ENCODE measurements at places on chromosomes 2 and 18. TPM values are rescaled to one million over a fixed set of nuclear protein-coding genes. Genes with fewer than 3 reads are reported as not detected.

Gene DDX18
- total RNA-seq: 29.5 TPM

DNA sequence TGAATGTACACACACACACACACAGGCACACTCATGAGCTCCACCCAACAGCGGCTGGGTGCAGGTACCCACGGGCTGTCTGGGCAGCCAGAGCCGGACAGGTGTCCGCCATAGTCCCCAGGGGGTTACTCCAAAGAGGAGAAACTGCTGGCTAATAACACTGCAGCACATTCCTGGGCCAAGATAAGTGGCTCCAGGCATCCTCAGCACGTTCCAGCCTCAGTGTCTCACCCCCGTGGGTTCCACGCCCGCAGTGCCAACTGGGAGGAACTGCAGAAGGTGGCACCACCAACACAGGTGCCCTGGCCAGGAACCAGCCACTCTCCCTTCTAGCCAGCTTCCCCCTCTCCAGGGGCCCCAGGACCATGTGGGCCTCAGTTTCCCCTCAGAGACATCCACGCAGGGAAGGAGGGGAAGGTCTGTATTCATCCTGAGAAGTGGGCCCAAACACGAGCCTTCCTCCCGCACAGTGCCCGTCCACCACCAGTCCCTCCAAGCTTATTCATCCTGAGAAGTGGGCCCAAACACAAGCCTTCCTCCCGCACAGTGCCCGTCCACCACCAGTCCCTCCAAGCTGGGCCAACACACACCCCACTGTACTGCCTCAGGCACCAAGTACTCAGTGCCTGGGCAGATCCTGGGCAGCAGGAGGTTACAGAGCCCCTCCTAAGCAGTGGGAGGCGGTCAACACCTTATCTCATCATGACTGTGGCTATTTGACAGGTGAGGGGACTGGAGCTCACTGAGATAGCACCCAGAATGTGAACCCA is 47.6 kb downstream of the TNS1 start:
- DNase-seq: no peak

- DNase-seq: no peak
Measured at GRCh38 chr2:148006249-148007007, 14.1 kb downstream of the ORC4 start.

DNA sequence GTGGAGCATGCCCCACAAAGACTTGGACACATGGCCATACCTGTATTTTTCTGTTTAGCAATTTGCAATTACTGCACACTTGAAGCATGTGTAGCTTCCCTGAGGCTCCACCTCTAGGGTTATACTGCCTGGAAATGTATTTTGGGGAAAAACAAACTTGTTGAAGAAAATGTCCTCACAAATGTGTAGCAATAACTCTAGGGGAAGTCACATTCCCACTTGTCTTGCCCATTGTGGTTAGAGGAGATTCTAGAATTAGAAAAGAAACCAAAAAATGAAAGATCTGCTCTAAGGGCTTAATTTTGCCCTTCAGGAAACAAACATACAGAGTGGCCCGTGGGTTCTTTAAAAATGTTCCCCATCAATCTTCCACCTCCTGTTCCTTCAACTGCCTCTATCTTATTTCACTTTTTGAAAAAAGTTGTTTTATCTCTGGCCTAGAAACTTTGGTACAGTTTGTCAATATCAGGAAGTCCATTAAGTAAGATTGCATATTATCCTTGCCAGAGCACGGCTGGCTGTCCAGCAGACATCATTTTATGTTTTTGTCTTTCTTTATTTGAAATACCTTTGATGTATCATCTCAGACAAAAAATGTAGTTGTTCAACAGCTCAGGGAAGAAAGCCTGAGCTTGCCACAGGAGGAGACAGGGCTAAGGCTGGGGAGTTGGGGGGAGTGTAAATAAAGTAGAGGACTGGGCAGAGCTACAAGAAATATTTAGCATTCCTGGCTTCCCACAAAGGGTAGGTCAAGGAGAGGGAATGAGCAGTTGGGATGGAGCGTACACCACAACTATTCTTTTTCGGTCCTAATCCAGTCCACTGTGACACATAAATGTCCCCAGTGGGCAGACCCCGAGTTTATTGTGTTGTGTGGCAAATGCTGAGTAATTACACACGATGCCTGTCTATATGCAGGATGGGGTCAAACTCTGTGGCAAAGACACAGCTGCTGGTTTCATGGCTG is 96.8 kb upstream of the CDC42EP3 start:
- DNase-seq: no peak

Gene ABCG8
- total RNA-seq: not detected

- no peak for DNase-seq
Measured at GRCh38 chr2:60771508-60771907, 15.4 kb downstream of the PAPOLG start.

DNA sequence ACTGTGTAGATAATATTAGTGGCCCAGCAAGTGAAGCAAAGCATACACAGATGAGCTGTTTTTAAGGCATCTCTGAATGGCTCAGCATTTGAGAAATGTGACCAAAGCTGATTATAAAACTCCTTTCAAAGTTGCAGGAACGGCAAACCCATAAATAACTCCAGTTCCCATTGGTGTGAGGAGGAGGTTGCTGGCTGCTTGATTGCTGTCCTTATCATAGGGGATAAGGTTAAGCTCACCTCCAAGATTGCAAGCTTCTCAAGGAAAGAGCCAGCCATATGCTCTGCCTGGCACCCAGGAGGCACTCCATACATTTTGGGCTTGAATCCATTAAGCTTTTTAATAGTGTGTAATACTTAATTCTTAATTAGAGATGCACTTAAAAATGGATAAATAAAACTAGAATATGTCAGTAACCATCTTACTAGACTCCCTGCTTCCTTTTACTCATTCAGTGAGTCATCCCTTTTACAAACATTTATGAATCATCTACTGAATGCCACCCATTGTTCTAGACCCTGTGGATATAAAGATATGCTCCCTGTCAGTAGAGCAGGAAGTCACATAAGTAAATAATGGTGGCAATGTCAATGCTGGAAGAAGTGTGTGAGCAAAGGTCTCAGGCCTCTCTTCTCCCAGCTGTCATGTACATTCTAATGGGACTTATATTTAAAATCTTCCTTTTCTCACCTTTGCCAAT is 99.3 kb downstream of the SPATS2L start:
- no peak for DNase-seq

DNA sequence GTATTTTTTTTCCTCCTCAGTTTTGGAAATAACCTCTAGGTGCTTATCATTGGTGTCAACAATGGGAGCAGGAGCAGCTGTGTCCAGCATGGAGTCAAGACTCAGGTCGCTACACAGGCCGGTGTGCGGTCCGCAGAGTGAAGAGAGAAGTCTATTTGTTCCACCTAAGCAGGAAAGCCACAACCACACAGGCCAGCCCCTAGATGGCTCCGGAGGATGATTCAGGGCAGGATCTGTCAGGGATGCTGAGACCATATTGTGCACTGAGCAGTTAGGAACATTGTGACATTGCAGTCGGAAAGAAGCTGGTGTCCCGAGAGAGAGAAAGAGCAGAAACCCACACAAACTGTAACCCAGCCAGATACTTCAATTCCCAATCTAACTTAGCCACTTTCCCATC is 136.9 kb downstream of the GAREM1 start:
- no peak for DNase-seq

- no peak for DNase-seq
Measured at GRCh38 chr2:71071681-71072398, 3.4 kb downstream of the NAGK start.

DNA sequence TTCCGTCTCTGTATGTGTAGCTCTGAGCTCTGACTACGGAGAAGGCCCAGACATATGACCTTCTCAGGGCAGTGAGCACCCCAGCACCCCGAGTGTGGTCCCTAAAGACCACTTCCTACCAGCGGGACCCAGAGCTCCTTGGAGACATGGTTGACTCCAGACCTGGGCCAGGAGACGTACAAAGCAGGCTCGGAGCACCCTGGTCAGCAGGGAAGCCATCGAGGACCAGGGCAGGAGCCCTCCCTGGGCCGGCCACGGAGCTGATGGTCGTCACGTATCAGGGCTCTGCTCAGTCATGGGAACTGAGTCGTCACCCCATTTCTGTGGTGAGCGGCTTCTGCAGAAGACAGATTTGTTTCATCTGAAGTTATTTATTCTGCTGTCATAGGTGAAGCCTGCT is 12.8 kb upstream of the NEU4 start:
- DNase-seq: no peak

- peak; percentile 85 for DNase-seq
Measured at GRCh38 chr18:79507546-79508480, 112.1 kb downstream of the NFATC1 start.

Gene CTNNA2
- not detected for total RNA-seq

Gene INHBB
- 3.7 TPM for total RNA-seq

Gene FEV
- not detected for total RNA-seq

DNA sequence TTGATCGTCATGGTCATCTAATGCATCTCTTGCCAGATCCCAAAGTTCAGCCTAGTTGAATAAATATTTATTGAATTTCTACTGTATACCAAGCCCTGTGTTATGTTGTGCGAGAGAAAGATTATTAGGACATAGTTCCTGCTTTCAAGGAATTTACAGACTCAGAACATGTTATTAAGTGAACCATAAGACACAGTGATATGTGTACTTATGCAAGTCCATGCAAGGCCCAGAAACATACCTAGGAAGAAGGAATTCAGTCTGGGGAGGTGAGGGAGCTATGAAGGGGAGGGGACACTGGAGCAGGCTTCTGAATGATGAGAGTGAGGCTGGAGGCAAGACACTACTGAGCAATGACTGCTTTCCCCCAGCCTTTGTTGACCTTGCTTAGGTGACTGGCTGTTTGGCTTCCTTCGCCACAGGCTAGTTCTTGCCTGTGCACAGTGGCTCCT is 81.4 kb downstream of the ACAA2 start:
- DNase-seq: no peak

GRCh38 chr2:188576651-188577050 is 285.0 kb downstream of the GULP1 start:
- DNase-seq: no peak

DNA sequence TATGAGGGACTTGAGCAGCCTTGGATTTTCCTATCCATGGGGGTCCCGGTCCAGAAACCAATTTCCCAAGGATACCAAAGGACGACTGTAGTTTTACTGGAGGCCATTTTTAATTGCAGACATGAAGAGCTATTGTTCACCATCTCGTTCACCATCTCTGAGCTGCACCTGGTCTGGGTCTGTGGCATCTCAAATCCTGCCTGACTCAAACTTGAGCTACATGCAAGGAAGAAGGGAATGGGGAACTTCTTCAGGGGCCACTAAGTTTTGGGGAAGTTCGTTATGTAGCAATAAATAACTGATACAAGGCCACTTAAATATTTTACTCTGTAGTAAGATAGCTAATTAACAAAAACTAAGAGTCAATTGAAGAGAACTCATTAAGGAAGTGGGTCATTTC is 2.1 kb upstream of the SMCHD1 start:
- no peak for DNase-seq

DNA sequence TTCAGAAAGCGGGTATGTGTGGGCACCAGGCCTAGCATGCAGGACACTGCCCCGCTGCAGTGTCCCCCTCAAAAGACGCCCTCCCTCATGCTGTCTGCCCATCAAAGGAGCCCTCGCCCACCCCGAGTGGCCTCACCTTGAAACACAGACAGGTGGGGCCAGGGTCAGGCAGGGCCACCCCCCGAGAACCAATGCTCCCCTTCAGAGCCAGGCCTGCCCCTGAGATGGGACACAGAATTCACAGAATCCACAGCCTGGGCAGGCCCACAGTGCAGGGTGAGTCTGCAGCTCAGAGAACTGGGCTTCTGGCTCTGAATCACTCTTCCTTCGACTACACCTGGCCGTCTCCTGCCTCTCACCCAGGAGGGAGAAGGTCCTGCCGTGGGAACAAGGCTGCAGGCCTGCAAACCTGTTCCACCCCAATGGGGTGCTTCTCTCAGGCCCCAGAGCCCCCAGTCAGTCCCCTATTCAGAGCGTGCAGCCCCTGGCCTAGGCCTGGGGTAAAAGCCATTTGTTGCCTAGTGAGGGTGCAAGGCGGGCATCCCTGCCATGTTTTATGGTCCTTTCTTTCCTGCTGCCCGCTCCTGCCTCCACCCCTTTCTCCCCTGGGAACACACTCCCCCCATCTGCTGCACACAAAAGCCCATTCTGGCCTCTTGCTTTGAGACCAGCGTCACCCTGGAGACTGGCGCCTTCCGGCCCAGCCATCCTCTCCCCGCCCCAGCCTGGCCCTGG is 11.3 kb upstream of the ARHGEF4 start:
- DNase-seq: no peak

DNA sequence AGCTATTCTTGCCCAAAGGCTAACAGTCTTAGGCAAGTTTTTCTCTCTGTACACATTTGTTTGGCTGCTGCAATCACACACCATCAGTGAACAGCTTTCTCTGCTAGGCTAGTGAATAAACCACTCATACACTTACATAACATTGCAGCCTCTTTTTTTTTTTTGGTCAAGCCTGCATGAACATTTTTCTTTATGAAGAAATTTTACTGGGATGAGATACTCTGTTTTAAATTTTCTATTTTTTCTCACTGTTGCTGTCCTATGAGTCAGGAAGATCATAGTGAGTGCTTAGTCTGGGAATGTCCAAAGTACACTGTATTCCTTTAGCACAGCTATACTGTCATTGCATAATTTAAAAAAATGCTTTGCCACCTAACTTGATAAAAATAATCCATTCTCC is 58.5 kb downstream of the ROCK1 start:
- no peak for DNase-seq

Gene FHOD3
- total RNA-seq: 117 TPM

GRCh38 chr2:74777161-74777900 is 56.6 kb upstream of the HK2 start:
- DNase-seq: no peak

Gene GCG
- total RNA-seq: not detected

GRCh38 chr2:190583507-190584337 is 49.2 kb upstream of the NEMP2 start:
- peak; percentile 74 for DNase-seq

Gene REG3A
- not detected for total RNA-seq

- DNase-seq: no peak
Measured at GRCh38 chr2:11257964-11258363, 86.5 kb downstream of the ROCK2 start.

DNA sequence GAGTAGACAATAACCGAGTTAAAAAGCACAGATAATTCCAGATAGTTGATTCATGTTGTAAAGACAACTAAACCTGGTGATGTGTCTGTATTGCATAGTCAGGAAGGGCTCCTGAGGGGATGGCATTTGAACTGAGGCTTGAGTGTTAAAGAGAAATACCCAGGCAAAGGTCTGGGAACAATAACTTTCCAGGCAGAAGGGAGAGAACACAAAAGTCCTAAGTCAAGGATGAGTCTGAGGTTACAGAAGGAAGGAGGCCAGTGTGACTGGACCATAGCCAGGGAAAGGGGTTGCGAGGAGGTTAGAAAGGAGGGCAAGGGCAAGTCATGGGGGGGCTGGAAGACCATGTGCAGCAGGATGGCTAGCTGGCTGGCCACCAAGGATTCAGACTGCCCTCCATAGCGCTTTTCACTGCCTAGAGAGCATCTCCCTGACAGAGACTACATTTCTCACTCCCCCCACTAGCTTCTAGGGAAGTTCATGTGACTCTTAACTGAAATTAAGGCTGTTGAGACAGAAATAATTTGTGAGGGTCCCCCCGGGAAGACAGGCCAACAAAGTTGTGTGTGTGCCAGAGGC is 135.5 kb upstream of the CREB1 start:
- DNase-seq: no peak

- no peak for DNase-seq
Measured at GRCh38 chr2:119721904-119722303, 37.8 kb upstream of the PTPN4 start.

Data from left cardiac atrium (tissue), 4 donors.